ENCODE measurements at places on chromosomes 3 and 15.

DNA sequence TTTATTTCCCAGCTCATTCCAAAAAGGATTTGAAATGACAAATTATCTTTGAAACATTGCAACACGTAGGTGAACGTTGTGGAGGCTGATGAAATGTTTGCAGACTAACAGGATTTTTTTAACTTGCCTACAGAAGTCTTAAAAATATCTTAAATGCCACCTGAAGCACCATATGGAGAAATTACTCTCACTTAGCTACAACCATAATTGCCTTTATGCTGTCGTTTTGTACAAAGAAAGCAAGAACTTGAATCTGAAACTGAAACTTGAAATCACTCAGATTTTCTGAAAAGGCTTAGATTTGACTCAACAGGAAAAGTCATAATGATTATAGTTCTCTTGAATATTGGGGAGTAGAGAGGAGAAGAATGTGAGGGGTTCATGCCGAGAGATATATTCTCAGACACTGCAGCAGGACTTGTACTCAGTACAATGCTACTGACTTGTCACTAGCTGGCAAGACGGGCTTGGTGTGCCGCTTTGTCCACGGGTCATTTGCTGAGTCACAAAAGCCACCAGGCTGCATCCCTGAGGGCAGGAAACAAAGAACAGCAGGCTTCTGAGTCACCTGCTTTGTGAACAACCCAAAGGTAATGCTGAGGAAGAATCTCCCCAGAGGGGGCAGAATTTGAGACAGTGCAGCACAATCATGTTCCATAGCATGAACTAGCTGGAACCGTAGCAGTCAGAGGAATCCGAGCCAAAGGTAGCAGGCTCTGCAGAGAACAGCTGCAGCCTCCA is 7.1 kb upstream of the FMN1 start:
- DNase-seq = peak; percentile 34

- DNase-seq = no peak
These were observed 268.9 kb downstream of the IGSF11 start for GRCh38 chr3:118765636-118766305.

DNA sequence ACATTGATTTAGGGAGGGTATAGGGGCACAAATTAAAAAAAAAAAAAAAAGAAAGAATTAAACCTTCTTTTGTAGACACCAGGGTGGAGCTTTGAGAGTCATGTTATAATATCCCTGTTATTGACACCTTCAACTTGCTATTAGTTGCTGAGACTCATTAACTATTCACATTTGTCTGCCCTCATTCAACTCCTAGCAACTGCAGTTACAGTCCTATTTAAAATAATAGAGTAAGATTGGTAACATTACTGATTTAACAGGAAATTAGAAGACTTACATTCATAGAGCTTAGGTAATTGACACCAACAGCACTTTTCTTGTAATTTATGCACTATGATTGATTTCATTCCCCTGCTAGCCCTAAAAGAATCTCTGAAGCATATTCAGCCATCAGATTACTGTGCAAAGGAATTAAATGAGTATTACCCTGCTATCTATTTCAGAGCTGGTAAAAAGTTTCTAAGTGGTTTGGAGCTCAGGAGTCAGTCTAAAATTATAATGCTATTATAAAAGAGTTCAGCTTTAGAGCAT is 148.8 kb upstream of the TBL1XR1 start:
- DNase-seq = no peak

DNA sequence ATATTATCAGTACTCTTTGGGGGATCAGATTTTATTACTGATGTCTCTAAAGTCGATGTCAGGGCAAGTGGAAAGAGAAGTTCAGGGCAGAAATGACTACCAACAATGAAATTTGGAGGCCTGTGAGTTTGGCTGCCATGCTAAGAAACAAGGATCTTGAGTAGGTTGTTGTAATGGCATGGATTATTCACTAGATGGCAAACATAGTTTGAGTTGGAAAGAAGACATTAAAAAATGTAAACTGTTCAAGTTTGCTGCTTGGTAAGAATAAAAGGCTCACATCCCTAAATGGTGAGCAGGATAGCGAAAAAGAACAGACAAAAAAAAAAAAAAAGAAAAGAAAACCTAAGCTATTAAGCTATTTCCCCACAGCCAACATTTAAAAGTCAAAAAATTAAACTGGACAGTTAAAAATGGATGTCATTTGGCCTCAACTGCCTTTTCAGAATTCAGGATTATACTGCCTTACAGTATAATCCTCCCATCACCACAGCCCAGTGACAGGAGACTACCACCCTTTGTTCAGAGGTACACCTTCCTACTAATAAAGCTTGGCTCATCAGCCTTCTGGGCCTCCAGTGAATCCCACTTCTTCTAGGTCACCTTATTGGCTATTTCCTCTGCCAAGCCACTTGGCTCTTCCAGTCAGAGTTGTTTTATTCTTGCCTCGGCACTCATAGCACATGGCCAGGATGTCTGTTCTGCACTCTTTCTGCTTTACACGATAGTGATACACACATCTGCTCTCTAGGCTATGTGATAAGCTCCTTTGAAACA is 163.7 kb downstream of the PLD1 start:
- DNase-seq = no peak

- DNase-seq = no peak
These were observed 68.5 kb downstream of the TMCC1 start for GRCh38 chr3:129824926-129825541.

- DNase-seq = no peak
These were observed 477.4 kb downstream of the AGBL1 start for GRCh38 chr15:86557018-86557550.

- no peak for DNase-seq
These were observed 557.6 kb downstream of the IGSF11 start for GRCh38 chr3:118476885-118477618.

- DNase-seq = no peak
These were observed 10.3 kb upstream of the STAB1 start for GRCh38 chr3:52484680-52485461.

- DNase-seq = no peak
These were observed 32.4 kb downstream of the PAK2 start for GRCh38 chr3:196772102-196772501.

GRCh38 chr3:39990532-39990931 is 181.1 kb downstream of the MYRIP start:
- no peak for DNase-seq
